ENCODE measurements at places on chromosomes 16 and 17. TPM values are rescaled to one million over a fixed set of nuclear protein-coding genes. Genes with fewer than 3 reads are reported as not detected.

MYH13 gene
- total RNA-seq, result not detected

HOXB6 gene
- total RNA-seq, result 0.58 TPM

- no peaks in the 10 kb centered on the region for H3K27me3 ChIP-seq
- H3K36me3 ChIP-seq, result no peaks in the 10 kb centered on the region
Measured at GRCh38 chr17:64032081-64032480, 11.6 kb upstream of the ICAM2 start.

DNA sequence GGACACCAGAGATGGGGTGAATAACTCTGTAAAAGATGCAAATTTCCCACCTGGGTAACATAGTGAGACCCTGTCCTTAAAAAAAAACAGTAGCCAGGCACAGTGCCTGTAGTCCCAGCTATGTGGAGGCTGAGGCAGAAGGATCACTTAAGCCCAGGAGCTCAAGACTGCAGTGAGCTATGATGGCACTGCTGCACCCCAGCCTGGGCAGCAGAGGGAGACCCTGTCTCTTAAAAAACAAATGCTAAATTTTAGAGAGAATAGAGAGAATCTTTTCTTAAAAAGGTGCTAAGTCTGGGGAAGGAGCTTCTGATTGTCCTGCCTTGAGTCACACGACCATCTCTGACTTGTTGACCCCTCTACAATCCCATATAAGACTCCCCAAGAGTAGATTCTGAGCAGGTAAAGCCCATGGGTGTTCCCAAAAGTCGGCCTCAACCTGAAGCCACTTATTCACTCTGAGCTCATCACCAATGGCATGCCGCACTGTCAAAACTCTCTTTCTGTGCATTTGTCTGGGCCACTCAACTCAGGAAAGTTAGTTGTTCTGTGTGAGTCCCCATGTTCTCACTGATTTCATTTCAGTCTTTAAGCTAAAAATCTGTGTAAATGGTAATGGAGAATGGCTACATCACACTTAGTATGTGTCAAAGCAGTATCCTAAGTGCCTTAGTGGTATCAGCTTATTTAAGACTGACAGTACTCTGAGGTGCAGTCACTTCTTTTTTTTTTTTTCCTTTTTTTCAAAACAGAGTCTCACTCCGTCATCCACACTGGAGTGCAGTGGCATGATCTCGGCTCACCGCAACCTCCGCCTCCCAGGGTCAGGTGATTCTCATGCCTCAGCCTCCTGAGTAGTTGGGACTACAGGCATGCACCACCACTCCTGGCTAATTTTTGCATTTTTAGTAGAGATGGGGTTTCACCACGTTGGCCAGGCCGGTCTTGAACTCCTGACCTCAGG, 41.6 kb downstream of the PRKCB start:
- no peak overlapping the region for H3K4me3 ChIP-seq
- no peak for DNase-seq
- no peaks in the 10 kb centered on the region for H3K36me3 ChIP-seq
- H3K27ac ChIP-seq, result no peak overlapping the region

DNA sequence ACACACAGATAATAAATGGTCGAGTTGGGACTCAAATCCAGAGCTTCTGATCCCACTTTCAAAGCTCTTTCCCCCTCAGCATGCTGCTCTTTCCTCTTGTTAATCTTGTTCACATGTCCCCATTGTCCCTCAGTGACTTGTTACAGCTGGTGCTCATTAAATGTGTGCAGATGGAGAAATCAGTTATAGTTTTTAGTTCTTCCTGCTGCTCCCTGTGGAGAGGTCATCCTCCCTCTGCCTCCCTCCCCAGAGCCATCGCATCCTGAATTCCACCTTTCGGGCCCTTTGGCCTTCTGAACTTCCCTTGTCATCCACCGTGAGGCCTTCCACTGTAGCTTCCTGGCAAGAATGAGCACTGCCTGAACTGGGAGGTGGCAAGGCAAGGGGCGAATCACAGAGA, 179.6 kb downstream of the WSCD1 start:
- no peak overlapping the region for H3K27ac ChIP-seq
- H3K4me1 ChIP-seq, result no peaks in the 10 kb centered on the region
- no peaks in the 10 kb centered on the region for H3K27me3 ChIP-seq

GRCh38 chr16:86631444-86631843, 53.1 kb downstream of the FOXL1 start:
- DNase-seq, result no peak
- no peak overlapping the region for H3K27ac ChIP-seq
- H3K4me3 ChIP-seq, result no peak overlapping the region
- no peaks in the 10 kb centered on the region for H3K4me1 ChIP-seq
- no peaks in the 10 kb centered on the region for H3K27me3 ChIP-seq

DNA sequence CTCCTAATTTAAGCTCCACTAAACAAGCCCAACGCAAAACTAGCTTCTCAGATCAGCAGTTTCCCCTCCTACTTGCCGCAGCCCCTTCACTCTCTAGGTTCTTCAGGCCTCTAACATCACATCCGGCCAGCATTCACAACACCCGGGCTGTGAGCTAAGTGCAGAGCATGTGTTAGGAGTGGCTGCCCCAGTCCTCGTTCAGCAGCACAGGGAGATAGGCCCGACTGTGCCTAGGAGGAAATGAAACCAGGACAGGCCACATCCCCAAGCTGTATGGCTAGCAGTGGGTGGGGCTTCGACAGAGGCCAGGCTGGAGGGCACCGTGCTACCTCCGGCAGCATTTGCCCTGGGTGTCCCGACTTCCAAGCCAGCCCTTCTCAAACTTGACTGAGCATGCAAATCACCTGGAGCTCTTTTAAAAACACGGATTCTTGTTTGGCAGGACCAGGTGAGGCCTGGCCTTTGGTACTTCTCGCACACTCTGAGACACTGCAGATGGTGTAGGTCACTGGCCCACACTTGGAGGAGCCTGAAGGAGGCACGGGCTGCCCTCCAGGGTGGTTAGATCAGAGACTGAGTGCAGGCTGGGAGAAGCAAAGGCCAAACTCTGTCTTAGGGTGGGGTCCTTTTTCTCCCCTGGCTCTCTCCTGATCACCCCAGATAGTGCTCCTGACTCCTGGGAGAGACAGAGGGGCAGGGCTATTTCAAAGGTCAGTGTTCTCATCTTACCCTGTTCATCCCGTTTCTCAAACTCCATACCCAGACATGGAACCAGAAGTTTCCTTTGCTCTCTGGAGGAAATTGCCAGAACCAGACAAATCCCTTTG, 202.0 kb downstream of the C16orf78 start:
- no peak for DNase-seq
- no peaks in the 10 kb centered on the region for H3K36me3 ChIP-seq
- no peaks in the 10 kb centered on the region for H3K27me3 ChIP-seq
- peaks cover 11% of the 10 kb centered on the region for H3K4me1 ChIP-seq

- H3K4me3 ChIP-seq, result no peak overlapping the region
- DNase-seq, result no peak
- H3K4me1 ChIP-seq, result no peaks in the 10 kb centered on the region
- H3K27ac ChIP-seq, result no peak overlapping the region
- no peaks in the 10 kb centered on the region for H3K36me3 ChIP-seq
- no peaks in the 10 kb centered on the region for H3K27me3 ChIP-seq
Measured at GRCh38 chr16:50542703-50543102, 5.5 kb upstream of the NKD1 start.

GRCh38 chr17:43834106-43834505, 1.2 kb upstream of the MPP3 start:
- no peak overlapping the region for H3K4me3 ChIP-seq
- no peaks in the 10 kb centered on the region for H3K36me3 ChIP-seq
- no peak for DNase-seq
- peaks cover 7% of the 10 kb centered on the region for H3K4me1 ChIP-seq

GP1BA gene
- not detected for total RNA-seq

RAB37 gene
- total RNA-seq, result 0.45 TPM

PIMREG gene
- total RNA-seq, result 0.72 TPM

DNA sequence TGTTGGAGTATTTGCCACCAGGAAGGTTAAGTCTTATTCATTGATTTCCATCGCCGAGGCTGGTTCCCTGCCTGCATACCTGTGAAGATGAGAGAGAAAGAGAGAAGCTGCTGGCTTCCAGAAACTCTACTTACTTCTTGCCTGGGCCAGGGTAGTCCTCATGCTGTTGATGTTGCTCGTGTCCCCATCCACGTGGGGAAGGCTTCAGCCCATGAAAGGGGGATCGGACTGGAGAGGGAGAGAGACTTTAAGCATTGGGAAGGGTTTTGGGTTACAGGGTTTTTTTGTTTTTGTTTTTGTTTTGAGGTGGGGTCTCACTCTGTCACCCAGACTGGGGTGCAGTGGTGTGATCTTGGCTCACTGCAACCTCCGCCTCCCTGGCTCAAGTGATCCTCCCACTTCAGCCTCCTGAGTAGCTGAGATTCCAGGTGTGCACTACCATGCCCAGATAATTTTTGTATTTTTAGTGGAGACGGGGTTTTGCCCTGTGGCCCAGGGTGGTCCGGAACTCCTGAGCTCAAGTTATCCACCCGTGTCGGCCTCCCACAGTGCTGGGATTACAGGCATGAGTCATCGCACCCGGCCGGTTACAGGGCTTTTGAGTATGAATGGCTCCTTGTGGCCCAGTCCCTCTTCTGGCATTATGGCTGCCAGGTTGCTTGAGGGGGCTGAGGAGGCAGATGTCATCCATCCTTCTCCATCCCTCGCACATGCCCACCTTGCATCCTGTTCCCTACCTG, 26.6 kb downstream of the ITGB3 start:
- no peaks in the 10 kb centered on the region for H3K27me3 ChIP-seq
- H3K27ac ChIP-seq, result peak overlapping the region; percentile 80
- no peak for DNase-seq
- H3K36me3 ChIP-seq, result no peaks in the 10 kb centered on the region

MT2A gene
- total RNA-seq, result 331 TPM

DNA sequence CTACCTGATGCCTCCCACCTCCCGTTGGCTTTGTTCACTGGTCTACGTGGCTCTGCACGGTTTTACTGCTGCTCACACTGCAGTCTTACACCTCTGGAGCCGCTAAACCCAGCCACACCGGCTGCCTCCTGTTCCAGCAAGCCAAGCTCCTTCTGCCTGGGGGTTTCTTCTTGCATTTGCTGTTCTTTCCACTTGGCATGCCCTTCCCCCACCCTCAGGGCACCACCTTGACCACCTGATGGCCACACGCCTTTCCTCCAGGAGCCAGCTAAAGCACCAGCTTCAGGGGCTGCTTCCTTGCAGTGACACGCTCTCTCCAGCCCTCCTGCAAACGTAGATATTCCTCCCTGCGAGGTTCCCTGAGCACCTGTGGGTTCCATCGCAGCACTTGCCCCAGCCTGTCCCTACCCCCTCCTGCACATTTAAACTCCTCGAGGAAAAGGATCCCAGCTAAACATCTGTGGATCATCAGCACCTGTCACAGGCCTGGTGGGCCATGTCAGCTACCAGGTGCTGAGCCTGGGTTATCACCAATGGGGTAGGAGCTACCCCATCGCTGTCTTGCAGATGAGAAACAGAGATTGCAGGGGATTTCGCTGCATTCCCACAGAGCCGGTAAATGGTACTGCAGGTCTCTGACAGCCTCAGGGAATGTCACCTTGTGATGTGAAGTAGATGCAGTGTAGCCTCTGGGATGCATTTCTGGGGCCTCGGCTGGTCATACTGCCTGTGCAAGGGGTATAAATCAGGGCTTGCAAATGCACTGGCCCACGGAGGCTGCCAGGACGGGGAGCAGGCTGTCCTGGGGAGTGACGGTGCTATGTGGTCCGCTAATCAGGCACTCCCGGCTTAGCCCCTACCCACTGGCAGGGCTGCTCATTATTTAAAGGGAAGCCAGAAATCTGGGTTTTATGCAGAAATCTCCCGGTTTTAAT, 285.2 kb downstream of the CPPED1 start:
- H3K27me3 ChIP-seq, result no peaks in the 10 kb centered on the region
- DNase-seq, result no peak
- no peaks in the 10 kb centered on the region for H3K36me3 ChIP-seq
- no peak overlapping the region for H3K4me3 ChIP-seq
- H3K4me1 ChIP-seq, result no peaks in the 10 kb centered on the region

- no peaks in the 10 kb centered on the region for H3K27me3 ChIP-seq
- H3K27ac ChIP-seq, result no peak overlapping the region
- peaks cover 3% of the 10 kb centered on the region for H3K4me1 ChIP-seq
- no peak overlapping the region for H3K4me3 ChIP-seq
Measured at GRCh38 chr16:85940214-85940613, 41.3 kb downstream of the IRF8 start.

DNA sequence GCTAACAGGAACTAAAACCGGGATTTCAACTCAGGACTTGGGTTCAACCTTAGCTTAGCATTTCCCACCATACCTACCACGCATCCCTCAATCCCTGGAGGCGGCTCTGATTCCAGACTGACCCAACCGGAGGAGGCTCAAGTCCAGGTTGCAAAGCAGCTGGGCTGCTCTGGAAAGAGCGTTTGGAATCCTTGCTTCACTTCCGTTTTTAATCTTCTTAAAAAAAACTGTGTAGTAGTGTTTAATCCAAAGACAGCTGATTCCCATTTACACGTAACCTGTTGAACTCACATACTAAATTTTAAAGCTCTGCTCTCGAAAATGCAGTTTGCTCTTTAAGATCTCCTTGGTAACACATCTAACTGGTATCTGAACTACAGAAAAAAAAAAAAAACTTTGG, 50.0 kb downstream of the NXN start:
- no peaks in the 10 kb centered on the region for H3K36me3 ChIP-seq
- H3K4me1 ChIP-seq, result peaks cover 17% of the 10 kb centered on the region
- no peak overlapping the region for H3K27ac ChIP-seq
- H3K27me3 ChIP-seq, result no peaks in the 10 kb centered on the region

- H3K4me1 ChIP-seq, result no peaks in the 10 kb centered on the region
- H3K36me3 ChIP-seq, result no peaks in the 10 kb centered on the region
- no peaks in the 10 kb centered on the region for H3K27me3 ChIP-seq
- no peak overlapping the region for H3K4me3 ChIP-seq
- H3K27ac ChIP-seq, result no peak overlapping the region
- DNase-seq, result no peak
Measured at GRCh38 chr16:30910427-30911029, 12.8 kb upstream of the FBXL19 start.

TEKT3 gene
- total RNA-seq, result 1.4 TPM

KRTAP2-2 gene
- not detected for total RNA-seq

GRCh38 chr16:65070831-65071432, 50.9 kb downstream of the CDH11 start:
- peaks cover 27% of the 10 kb centered on the region for H3K4me1 ChIP-seq
- H3K27me3 ChIP-seq, result no peaks in the 10 kb centered on the region
- DNase-seq, result peak; percentile 75
- no peaks in the 10 kb centered on the region for H3K36me3 ChIP-seq
- peak overlapping the region; percentile 51 for H3K27ac ChIP-seq

GRCh38 chr16:15961060-15961511, 11.7 kb downstream of the ABCC1 start:
- H3K27ac ChIP-seq, result no peak overlapping the region
- no peaks in the 10 kb centered on the region for H3K36me3 ChIP-seq
- DNase-seq, result no peak

VMP1 gene
- total RNA-seq, result 162 TPM

SMIM36 gene
- not detected for total RNA-seq

- no peak overlapping the region for H3K27ac ChIP-seq
- peaks cover 17% of the 10 kb centered on the region for H3K4me1 ChIP-seq
- no peaks in the 10 kb centered on the region for H3K27me3 ChIP-seq
- H3K4me3 ChIP-seq, result no peak overlapping the region
- DNase-seq, result no peak
Measured at GRCh38 chr16:49704586-49705155, 151.2 kb downstream of the ZNF423 start.

GRCh38 chr16:54426553-54426849, 139.9 kb upstream of the IRX3 start:
- no peak overlapping the region for H3K4me3 ChIP-seq
- peaks cover 1% of the 10 kb centered on the region for H3K4me1 ChIP-seq
- no peak for DNase-seq
- no peak overlapping the region for H3K27ac ChIP-seq

GRCh38 chr16:50024207-50024606, 818 bp upstream of the CNEP1R1 start:
- no peak overlapping the region for H3K27ac ChIP-seq
- no peaks in the 10 kb centered on the region for H3K36me3 ChIP-seq
- H3K4me1 ChIP-seq, result peaks cover 4% of the 10 kb centered on the region
- peak; percentile 31 for DNase-seq
- H3K27me3 ChIP-seq, result no peaks in the 10 kb centered on the region

ORMDL3 gene
- 64.3 TPM for total RNA-seq

All from ovary (tissue), 10 donors.